ENCODE measurements at places on chromosomes 2 and 18.

DNA sequence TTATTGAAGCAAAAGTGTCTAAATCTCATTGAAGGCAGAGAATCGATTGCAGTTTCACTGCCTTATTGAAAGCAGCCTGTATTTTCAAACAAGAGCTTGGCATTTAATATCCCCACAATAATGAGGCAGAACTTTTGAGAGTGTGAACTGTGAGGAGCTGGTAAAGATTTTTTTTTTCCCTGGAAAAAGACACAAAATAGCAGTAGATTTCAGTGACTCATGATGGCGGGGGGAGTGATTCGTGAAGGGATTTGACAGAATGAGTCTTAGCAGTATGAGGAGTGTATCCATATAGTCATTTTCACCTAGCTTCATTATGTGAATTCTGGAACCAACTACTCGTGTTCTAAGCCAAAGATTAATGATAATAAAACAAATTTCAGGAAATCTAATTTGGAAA is 242.9 kb downstream of the ARL6IP6 start:
- no peak for DNase-seq

DNA sequence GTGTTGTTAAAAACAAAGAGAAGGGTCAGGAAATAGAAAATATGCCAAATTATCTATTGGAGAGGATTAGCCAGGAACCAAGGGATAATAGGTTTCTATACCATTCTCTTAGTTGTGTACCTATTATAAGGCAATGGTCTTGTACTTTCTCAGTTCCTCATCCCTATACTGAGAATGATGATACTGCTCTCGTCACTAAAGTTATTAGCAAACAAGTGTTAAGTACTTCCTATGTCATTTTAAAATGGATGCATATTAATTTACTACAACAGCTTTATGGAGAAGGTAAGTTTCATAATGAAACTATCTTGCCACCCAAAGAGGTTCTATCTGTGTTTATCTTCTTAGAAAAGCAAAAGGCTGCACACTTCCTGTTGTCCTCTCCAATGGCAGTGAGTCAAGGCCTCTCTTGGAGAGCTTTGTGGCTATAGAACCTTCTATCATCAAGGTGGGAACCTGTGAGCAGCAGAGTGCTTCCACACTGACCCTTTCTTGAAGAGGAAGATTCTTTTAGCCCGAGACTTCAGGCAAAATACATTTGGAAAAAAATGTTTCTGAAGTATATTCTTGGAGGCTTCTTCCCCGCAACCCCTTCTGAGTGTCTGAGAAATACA is 460.7 kb upstream of the FANCL start:
- no peak for DNase-seq

DNA sequence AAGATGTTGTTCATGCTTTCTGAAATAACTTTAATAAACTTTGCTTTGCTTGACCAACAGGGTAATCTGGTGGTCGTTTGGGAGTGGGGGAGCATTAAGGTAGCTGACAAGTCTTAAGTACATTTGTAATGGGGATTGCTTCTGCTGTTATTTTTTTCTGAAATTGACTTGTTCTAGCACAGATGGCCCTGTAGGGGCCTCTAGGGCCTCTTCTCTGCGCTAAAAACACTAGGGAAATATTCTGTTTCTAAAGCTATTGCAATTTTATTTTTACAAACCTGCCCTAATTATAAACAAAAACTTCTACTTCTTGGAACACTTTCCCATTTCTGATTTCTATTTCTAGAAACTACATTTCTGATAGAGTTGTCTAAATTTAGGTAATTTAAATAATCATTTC is 191.3 kb upstream of the KCNJ3 start:
- no peak for DNase-seq

GRCh38 chr2:114929225-114929624 is 486.8 kb downstream of the DPP10 start:
- no peak for DNase-seq

GRCh38 chr2:213152065-213152794 is 818 bp upstream of the IKZF2 start:
- DNase-seq = no peak
